ENCODE measurements at places on chromosomes 13 and 19.
A peak's percentile ranks its signal among the peaks of the same experiment; 100 is the strongest.

DNA sequence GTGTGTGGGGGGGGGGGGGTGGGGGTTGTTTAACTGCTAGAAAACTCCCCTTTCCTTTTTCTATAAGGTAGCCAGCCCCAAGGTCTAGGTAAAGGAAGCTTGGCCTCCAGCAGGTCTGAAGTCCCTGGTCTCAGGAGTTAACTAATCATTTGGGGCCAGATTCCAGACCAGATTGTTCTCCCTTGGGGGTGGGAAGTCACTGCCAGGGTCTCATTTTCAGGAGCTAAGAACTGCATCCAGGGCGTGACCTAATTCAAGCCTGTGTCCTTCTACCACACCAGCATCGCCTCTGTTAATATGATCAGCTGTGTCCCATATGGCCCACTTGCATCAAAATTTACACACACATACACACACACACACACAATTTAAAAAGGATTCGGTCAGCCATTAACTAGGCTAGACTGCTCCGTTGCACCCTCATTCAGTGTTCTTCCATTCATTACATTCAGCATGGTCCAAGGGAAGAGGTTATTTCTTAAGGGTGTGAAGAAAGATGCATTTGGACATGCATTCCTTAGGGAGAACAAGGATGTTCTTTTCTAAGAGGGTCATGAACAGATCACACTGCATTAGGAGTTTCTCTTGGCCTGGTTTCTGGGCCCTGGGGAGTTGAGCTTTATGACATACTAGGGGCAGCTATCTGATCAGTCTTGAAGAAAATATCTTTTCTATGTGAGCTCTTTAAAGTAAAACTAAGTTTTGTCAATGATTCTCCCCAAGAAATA, 91.0 kb downstream of the FGF14 start:
- no peak for DNase-seq

- DNase-seq: no peak
These were observed 54.9 kb downstream of the AP1M1 start for GRCh38 chr19:16252459-16253205.

DNA sequence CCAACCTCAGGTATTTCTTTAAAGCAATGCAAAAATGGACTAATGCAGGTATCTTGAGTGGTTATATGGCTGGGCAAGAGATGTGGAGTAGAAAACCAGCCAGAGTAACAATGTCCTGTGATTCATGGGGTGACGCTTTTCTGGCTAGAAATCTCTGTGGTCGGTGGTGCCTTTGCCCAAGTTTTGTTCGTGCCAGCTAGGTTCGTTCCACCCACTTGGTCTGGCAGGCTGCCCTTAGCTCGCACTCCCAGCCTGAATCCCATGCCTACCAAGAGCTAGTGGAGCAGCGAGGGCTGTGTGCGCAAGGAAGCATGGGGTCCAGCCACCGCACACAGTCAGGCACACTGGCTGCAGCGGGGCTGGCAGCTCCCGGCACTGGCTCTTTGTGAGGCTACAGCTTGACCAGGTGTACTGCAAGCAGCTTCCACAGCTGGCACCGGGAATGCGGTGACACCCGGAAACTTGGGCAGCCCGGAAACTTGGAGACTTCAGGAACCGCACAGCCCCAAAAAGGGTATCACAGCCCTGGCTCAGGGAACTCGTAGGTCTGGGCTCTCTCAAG, 349.6 kb upstream of the PCDH20 start:
- no peak for DNase-seq

DNA sequence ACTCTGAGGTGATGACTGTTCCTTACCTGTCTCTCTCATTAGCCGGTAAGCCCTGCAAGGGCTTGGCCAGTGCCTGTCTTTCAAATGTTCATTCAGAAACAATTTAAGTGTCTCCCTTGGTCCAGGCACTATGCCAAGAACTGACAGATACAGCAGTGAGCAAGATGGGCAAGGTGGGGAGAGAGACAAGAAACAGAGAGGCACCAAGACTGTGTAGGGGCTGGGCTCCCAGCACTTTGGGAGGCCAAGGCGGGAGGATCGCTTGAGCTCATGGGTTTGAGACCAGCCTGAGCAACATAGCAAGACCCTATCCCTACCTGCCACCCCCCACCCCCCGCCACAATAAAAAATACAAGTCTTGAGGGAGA, 1.3 kb upstream of the CCNE1 start:
- DNase-seq: no peak

DNA sequence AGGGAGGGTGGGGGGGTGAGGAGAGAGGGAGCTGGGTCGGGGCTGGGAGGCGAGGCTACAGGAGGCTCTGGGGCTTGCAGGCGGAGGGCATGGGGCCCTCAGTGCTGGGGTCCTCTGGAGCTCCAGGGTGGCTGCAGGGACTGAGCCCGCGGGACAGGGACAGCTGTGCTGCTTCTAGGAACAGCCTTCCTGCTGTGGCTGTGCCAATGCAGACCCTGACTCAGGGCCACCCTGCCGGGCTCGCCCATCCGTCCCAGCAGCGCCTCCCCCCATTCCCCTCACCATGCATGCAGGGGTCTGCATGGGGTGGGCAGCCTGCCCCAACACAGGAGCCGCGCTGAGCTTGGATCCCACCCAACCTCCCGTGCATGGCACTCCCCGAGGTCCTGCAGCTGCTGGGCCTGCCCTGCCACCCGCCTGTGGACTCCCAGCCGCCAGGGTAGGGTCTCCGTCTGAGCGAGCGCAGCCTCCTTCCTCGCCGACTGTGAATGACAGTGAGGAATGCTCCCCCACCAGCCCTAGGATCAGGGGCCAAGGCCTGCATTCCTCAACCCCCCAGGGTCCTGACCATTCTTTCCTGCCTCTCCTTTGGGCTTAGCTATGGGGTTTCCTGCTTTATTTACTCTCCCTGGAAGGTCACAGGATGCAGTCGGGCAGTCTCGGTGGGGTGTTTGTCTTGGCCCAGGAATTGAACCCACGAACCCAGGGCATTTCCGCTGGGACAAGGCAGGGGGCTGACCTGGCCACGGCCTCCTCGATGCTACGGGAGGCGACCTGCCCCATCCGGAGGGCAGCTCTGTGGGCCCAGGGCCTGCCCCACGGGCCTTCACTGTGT, 23.4 kb downstream of the CEBPG start:
- no peak for DNase-seq

DNA sequence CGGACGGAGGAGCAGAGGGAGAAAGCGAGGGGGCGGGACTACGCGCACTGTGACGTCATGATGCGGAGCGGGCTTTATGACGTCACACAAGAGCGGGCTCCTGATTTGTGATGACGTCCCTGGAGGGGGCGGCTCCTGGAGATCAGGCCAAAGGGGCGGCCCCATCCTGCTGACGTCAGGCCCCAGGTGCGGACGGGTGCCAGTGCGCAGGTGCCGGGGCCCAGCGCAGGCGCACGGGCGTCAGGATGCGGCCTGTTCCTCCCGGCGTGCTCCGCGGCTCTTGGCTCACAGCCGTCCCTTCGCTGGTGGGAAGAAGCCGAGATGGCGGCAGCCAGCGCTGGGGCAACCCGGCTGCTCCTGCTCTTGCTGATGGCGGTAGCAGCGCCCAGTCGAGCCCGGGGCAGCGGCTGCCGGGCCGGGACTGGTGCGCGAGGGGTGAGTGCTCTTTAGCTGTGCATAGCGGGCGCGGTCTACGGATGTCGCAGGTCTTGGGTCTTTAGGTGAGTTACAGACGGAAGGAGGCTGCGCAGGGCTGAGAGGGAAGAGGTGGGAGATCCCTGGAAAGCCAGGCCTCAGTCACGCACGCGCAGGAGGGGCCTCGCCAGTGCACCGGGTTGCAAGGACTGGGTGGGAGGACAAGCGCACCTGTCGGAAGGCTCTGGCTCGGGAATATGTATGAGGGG, at the start of the genes EMC10 and GARIN5A:
Gene EMC10, plus strand, starts transcription at position 284 of the 683 bp plus-strand sequence. Its CDS starts 38 bp downstream, at position 322.
Gene GARIN5A, minus strand, starts transcription at position 625 of the 683 bp plus-strand sequence. Its CDS starts 460 bp downstream, at position 165.
- DNase-seq: peak; percentile 100

DNA sequence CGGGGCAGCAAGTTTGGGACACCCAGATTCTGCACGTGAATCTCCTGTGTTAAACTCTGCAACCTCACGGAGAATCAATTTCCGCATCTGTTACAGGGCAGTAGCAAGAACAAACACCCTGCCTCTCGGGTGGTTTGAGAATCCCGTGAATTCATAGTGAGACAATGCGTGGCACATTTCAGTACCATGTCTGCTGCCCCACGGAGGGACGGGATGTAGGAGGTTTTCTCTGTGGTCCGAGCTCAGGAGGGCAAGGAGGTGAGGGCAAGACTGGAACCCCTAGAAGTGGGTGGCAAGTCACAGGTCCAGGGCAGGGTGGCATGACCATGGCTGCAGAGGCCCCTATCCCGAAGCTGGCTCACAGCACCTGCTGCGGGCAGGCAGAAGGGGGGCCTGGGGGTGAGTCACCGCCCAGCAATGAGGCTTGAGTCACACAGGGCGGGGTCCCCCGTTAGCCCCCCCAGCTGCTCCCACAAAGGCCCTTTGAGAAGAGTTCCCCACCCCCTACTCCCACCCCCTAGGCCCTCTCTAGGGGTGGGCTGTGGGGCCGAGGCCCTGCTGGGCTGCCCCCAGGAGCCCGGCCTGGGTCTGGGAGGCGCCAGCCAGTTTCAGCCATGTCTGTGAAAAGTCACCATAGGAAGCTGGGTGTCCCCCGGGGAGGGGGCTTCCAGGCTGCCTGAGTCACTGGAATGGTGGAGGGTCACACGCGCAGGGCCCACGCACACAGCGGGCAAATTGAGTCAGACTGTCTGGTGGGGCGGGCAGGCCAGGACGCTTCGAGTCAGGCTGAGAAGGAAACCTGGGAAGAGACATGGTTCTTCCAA, 25.8 kb upstream of the NANOS3 start:
- DNase-seq: no peak
